Breast epithelium (tissue), 4 donors: ENCODE measurements at places on chromosomes 12 and 14.

DNA sequence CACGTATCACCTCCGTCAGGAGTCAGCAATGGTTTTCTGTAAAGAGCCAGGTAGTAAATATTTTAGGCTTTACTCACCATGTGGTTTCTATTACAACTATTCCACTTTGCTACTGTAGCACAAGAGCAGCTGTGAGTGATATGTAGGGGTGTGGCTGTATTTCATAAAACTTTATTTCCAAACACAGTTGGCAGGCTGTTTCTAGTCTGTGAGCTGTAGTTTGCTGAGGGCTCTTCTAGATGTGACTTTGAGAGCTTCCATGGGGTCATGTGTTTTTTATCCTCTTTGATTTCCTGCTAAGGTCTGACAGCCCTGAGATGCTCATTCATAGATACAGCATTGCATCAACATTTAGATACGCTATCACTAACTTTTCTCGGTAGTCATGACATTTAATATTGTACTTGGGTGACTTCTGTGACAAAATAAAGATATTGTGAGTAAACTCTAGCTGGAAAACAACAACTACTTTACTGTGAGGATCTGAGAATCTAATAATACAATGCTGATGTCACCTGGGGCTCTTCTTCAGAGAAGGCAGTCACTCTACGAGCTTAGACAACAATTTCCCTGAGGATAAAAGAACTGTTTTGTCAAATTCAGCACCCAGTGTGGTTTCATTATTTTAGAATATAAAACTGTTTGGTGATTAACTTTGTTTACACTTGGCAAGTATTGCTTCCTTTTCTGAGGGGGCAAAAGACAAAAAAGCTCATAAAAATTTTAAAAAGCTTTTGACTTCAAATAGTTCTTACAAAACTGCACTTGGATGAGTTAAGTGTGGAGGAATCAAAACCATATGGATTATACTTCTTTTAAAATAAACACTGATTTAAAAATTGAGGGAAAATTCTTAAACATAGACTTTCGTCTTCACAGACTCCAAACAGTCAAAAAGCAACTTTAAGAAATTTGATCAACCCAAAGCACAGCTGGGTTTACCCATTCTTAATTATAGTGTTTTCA lies 231.2 kb upstream of the DCN start:
- DNase-seq, result no peak

DNA sequence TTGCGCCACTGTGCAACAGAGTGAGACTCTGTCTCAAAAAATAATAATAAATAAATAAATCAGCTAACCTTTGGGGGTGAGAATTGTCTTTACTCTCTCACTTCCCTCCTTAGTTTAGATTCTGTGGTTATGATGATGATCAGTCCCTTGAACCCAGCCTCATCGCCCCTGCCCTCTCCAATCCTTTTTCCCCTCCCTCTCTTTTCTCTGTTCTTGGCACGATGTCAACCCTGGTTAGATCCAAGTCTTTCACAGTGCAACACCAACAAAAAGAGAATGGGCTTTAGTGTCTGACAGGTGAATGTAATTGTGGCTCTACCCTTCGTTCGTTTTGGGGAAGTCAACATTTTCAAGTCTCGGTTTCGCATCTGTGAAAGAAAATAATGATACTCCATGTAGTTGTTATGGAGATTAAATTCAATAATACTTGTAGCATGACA lies 59.0 kb downstream of the NTN4 start:
- no peak for DNase-seq

GRCh38 chr12:82655751-82656150 lies 31.0 kb upstream of the TMTC2 start:
- DNase-seq, result no peak

DNA sequence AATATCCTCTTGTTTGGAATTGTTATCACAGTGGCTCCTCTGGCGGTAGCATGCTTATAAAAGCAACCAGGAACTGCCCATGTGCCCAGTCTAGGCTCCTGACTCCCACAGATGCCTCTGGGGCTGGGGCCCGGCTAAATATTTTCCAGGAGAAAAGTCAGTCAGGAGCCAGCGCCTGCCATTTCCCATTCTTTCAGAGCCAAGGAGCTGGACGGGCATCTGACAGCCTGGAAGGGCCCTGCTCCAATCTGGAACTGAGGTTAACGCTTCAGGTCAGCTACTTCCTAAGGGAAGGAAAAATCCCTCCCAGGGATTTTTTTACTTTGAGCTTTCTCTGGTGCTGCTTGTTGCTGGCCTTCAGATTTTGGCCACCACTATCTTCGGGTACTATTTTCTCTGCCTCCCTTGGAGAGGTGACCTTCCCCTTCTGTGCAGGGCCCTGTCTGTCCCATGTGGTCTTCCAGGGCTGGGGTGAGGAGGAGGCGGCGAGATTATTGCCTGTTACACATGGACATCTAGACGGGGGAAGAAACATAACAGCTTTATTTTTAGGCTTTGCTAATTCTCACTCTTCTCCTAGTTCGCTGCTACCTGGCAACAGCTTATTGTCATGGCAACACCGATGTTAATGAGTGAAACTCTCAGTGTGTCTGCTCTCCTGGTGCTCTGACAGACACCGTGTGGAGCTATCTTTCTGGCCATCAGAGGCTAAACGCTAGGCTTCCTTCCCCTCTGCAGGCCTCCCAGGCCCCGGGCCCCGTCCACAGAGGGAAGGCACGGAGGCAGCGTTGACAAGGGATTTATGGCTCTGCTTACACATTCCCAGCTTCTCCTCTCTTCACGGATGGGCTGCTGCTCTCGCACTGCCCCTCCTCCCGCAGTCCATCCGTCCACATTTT lies 160.4 kb downstream of the CACNA1C start:
- no peak for DNase-seq

DNA sequence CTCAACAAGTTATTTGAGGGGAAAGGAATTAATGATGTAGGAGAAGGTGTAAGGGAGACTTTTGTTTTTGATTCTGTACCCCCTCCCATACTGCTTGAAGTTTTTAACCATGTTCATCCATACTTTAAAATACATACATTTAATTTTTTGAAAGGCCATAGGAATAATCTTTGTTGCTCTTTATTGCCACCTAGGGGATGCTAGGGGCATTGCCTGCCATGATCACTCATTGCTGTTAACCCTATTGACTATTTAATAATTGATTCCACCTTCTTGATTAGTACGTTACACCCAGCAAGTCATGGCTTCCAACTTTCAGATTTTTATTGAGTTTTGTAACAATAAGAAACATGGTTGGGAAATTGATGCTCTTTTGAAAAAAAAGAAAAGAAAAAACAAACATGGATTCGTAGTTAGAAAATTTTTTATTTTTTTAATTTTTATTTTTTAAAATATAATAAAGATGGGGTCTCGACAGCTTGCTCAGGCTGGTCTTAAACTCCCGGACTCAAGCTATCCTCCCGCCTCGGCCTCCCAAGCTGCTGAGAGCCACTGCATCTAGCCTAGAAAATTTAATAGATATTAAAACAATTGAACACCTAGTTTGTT lies 8.5 kb upstream of the PRKAB1 start:
- no peak for DNase-seq

GRCh38 chr14:103597623-103598377 lies 31.2 kb upstream of the KLC1 start:
- DNase-seq, result no peak

DNA sequence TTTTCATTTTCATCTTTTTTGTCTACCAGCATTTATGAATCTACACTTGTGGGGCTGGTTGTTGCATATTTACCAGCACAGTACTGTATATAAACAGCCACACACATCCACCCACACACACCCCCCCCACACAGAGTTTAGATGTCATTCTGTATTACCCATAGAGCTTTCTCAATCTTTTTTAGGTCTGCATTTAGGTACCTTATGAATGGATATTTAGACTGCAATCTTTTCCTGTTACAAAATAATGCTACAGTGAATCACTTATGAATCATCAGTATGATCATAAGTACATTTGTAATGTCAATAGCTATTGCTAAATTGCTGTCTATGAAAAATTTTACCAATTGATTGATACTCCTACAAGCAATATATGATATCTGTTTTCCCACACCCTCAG lies 67.3 kb upstream of the STK38L start:
- no peak for DNase-seq

- DNase-seq, result no peak
These were observed 342.5 kb downstream of the EMP1 start for GRCh38 chr12:13539051-13539450.

DNA sequence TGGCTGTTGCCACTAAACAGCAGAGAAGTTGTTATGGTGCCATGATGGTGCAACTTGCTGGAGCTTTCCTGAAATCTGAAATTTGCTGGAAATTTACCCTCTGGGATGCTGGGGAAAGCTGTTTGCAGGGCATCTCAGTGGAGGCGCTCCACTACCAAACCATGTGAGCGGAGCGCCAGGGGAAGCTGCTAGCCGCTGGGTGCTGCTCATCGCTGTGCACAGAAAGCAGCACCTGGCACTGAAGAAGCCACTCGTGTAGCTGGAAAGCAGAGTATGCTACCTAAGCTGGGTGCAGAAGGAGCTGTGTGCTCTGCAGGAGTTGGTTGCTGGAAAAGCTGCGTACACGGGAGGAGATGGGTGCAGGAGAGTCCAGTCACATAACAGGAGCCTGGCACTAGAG lies 53.0 kb downstream of the MSRB3 start:
- no peak for DNase-seq

- no peak for DNase-seq
These were observed 57.0 kb downstream of the NT5DC3 start for GRCh38 chr12:103783744-103784664.

GRCh38 chr14:59292921-59293534 lies 104.6 kb downstream of the DAAM1 start:
- no peak for DNase-seq

GRCh38 chr12:64082866-64083268 lies 139.2 kb downstream of the KICS2 start:
- DNase-seq, result no peak

DNA sequence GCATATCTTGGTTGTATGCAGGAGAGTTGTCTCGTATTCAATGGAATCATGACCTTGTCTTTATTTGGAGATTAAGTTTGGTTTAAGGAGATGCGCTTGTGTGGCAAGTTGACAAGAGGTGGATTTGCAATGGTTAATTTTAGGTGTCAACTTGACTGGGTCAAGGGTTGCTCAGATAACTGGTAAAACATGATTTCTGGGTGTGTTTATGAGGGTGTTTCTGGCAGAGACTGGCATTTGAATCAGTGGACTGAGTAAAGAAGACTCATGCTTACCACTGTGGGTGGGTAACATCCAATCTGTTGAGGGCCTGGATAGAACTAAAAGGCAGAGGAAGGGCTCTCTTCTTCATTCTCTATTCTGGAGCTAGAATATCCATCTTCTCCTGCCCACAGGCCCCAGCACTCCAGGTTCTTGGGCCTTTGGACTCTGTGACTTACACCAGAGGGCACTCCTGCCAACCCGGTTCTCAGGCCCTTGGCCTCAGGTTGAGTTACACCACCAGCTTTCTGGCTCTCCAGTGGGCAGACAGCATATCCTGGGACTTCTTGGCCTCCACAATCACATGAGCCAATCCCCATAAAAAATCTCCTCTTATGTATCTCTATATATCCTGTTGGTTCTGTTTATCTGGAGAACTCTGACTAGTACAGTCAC lies 141.5 kb upstream of the ARID2 start:
- no peak for DNase-seq

GRCh38 chr14:52402812-52403526 lies 88.9 kb downstream of the PTGER2 start:
- DNase-seq, result no peak

GRCh38 chr12:42886160-42886559 lies 296.6 kb upstream of the PRICKLE1 start:
- no peak for DNase-seq

DNA sequence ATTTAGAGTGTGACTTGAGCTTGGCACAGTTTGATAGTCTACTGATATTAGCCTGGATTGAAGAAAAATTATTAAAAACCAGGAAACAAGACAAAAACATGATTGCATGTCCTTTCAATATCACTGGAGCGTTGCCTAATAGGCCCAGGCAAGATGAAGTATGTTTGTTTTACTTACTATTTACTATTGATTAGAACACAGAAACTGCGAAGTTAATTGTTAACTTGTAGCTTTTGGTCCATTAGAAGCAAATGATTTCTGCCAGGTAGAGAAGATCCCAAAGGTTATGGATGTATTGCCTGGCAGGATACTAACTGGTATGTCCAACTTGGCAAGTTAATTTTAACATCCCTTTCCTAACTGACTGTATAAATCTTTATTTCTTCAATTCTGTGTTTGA lies 268.9 kb downstream of the ETNK1 start:
- DNase-seq, result no peak

GRCh38 chr12:39722504-39722903 lies 102.9 kb upstream of the ABCD2 start:
- DNase-seq, result no peak

- DNase-seq, result no peak
These were observed 30.6 kb downstream of the VCPKMT start for GRCh38 chr14:50085570-50086320.

GRCh38 chr14:99063620-99064225 lies 208.3 kb downstream of the BCL11B start:
- no peak for DNase-seq

- no peak for DNase-seq
These were observed 8.0 kb upstream of the CPNE6 start for GRCh38 chr14:24063263-24063836.

- DNase-seq, result no peak
These were observed 369.6 kb downstream of the ATP23 start for GRCh38 chr12:58310809-58311622.

DNA sequence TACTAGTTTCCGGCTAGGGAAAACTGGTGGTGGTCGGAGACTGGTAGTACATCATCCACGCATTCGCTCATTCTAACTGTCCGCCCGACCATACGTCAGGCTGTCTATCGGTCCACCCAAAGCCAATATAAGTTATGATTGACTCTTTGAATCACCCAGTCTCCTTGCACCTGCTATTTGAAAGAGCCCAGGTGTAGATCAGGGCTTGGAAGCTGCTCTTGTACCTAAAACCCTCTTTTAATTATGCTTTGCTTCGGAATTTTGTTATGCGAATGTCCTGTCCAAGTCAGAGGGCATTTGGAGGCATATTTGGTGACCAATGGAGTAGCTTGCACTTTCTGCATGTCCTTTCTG lies 5.7 kb upstream of the NKX2-1 start:
- DNase-seq, result no peak

- no peak for DNase-seq
These were observed 141.6 kb downstream of the GPHN start for GRCh38 chr14:66649498-66649897.

- DNase-seq, result no peak
These were observed 9.4 kb downstream of the INF2 start for GRCh38 chr14:104698688-104699425.

GRCh38 chr14:95136631-95137030 lies 20.7 kb downstream of the DICER1 start:
- no peak for DNase-seq

- no peak for DNase-seq
These were observed 25.6 kb downstream of the UNC79 start for GRCh38 chr14:93456356-93456755.

GRCh38 chr12:29149691-29150281 lies 708 bp downstream of the FAR2 start:
- DNase-seq, result no peak

- DNase-seq, result no peak
These were observed 7.0 kb downstream of the NACA start for GRCh38 chr12:56718149-56718548.
